Frontal cortex (tissue), 4 donors: ENCODE measurements at places on chromosomes 16 and 17. TPM values are rescaled to one million over a fixed set of nuclear protein-coding genes. Genes with fewer than 3 reads are reported as not detected.

Gene GPRC5B
- total RNA-seq, result 35.1 TPM

Gene AXIN1
- 24.5 TPM for total RNA-seq

Gene CACNG5
- total RNA-seq, result 2.9 TPM

Gene EIF3CL
- total RNA-seq, result 121 TPM

Gene TRIM16
- 63.6 TPM for total RNA-seq

Gene CD300A
- total RNA-seq, result 2.4 TPM

Gene ZNF232
- total RNA-seq, result 17.1 TPM

Gene INTS2
- total RNA-seq, result 26.5 TPM

Gene VWA3A
- total RNA-seq, result 2.4 TPM

Gene OR4D1
- total RNA-seq, result under 0.01 TPM

Gene NOG
- 7.7 TPM for total RNA-seq

Gene EVI2A
- total RNA-seq, result 2.4 TPM

Gene EXOC3L1
- 1.2 TPM for total RNA-seq

Gene NAA38
- 30.2 TPM for total RNA-seq

Gene TNFRSF17
- 2.0 TPM for total RNA-seq

Gene GP1BA
- total RNA-seq, result not detected

Gene ZFP3
- total RNA-seq, result 9.4 TPM

Gene EFNB3
- total RNA-seq, result 17.5 TPM

Gene C17orf78
- not detected for total RNA-seq

Gene ITGAX
- total RNA-seq, result 0.41 TPM

Gene ZPBP2
- not detected for total RNA-seq

Gene B3GNT9
- 1.2 TPM for total RNA-seq

Gene TP53TG3C
- not detected for total RNA-seq

Gene PMFBP1
- 0.41 TPM for total RNA-seq

Gene TPSD1
- total RNA-seq, result not detected

Gene WNT9B
- total RNA-seq, result not detected

Gene NHERF2
- total RNA-seq, result 13.5 TPM

Gene TVP23B
- total RNA-seq, result 39.9 TPM

Gene RAB26
- total RNA-seq, result 4.1 TPM

Gene CRYBA1
- total RNA-seq, result not detected

Gene FBXO39
- not detected for total RNA-seq

Gene HS3ST3A1
- total RNA-seq, result 0.41 TPM

Gene MT1F
- 1.2 TPM for total RNA-seq

Gene WNT3
- total RNA-seq, result 6.1 TPM

Gene SULT1A1
- 5.7 TPM for total RNA-seq

Gene SLC16A13
- 0.82 TPM for total RNA-seq

Gene SSTR5
- total RNA-seq, result not detected

Gene SETD1A
- 1.6 TPM for total RNA-seq

Gene CD300LG
- not detected for total RNA-seq

Gene MT4
- not detected for total RNA-seq
